ENCODE measurements at places on chromosomes 12 and 14. TPM values are rescaled to one million over a fixed set of nuclear protein-coding genes. Genes with fewer than 3 reads are reported as not detected.

DNA sequence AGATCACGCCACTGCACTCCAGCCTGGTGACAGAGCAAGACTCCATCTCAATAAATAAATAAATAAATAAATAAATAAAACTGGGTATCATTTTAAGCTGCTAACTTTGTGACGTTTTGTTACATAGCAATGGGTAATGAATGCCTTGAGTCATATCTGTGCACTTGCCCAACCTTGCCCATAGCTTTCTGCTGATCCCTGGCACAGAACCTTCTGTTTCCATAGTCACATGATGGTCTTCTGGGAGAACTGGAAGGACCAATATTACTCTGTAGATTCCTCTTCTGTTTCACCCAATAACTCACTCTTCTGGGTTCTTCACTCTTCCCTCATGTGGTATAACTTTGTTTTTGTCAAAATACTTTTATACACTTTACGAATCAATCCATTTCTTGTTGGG is 140.8 kb downstream of the SCARB1 start:
- H3K36me3 ChIP-seq, result no peaks in the 10 kb centered on the region
- no peak for DNase-seq
- no peak overlapping the region for H3K27ac ChIP-seq
- no peaks in the 10 kb centered on the region for H3K27me3 ChIP-seq
- no peaks in the 10 kb centered on the region for H3K4me1 ChIP-seq

DNA sequence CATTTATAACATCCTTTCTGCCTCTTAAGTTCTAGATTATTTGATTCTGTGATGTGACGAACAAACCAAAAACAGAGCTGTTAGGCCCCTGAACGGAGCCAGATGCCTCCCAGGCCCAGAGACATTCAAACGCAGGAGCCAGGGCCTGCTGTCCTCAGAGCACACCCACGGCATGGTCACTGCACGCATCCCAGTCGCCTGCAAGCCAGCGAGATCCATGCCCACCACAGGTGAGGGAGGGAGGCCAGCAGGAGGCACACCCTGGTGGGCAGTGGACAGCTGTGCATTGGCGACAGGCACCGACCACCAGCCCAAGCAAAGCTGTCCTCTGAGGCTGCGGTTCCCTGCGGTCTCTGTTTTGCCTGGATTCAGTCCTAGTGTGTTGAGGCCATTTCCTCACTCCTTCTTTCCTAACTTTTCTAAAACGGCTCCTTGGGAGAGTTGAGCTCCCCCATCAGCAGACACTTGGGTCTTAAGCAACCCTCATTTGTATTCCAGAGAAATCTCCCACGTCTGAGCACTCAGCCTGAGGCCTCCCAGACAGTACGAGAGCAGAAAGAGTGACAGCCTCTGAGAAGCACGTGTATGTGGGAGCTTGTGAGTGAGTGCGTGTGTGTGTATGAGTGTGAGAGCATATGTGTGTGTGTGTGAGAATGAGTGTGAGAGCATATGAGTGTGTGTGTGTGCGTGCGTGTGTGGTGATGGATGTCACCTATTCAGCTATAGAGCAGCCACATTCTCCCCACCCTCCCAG is 81.2 kb downstream of the CHGA start:
- H3K27me3 ChIP-seq, result no peaks in the 10 kb centered on the region
- H3K27ac ChIP-seq, result peak overlapping the region; percentile 69
- H3K4me3 ChIP-seq, result no peak overlapping the region
- no peak for DNase-seq

DNA sequence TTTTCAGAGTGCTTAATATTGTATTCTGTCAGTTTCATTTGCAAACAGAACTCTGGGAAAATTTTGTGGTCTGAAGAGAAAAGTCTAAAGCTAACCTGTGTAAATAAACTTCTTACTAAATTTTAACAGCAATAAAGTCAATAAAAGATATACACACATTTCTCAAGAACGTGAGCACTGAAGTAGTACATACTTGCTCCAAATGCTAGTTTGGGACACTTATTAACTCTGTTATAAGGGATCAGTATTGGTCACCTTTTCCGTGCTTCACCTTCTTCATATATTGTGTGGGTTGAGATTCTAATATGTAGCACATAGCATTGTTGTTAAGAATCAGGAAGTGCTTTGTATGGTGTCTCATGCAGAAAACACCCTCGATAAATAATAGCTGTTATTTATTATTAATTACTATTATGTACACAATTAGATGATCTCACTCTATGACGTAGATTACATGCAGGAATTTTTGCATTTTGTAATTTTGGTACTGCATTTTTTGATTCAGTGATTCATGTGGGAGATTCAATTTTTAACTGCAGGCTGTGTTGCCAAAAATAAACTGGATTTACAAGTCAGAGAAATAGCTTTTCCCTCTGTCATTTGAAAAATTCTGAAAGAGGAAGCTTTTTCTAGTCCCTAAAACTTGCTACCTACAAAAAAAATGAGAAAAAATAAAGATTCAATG is 300.9 kb downstream of the ACSS3 start:
- no peaks in the 10 kb centered on the region for H3K36me3 ChIP-seq
- DNase-seq, result no peak

Gene GAPDH
- 4,694 TPM for total RNA-seq

Gene CAPZA3
- total RNA-seq, result not detected

Gene CSRP2
- total RNA-seq, result 157 TPM

Gene KRT75
- not detected for total RNA-seq

Gene SPX
- total RNA-seq, result 0.76 TPM

Gene TAS2R8
- not detected for total RNA-seq

DNA sequence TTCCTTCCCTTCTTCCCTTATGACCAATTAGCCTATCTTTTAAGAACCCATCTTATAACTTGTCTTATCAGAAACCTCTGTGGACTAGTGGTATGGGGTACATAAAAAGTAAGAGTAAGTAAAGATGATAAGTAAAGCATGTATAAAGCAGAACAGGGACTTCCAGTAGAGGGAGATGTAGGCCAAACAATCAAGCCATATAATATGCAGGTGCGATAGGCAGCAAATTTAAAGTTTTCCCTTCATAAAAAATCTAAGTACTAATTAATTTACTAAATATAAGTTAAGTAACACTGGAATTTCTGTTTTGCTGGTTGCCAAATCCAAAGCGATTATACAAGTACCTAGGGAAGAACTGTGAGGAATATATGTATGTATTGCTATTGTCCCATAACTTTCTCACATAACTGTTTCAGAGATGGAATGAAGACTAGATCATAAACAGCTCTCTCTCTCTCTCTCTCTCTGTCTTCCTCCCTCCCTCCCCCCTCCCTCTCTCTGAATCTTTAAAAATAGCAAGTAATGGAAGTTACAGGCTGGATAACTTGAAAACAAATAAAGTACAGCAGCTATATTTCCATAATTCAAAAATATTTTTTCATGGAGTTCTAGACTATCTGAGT is 25.7 kb downstream of the METTL25 start:
- no peaks in the 10 kb centered on the region for H3K27me3 ChIP-seq
- H3K27ac ChIP-seq, result no peak overlapping the region
- H3K4me3 ChIP-seq, result no peak overlapping the region
- no peaks in the 10 kb centered on the region for H3K36me3 ChIP-seq
- H3K4me1 ChIP-seq, result peaks cover 4% of the 10 kb centered on the region

Gene GLS2
- 14.8 TPM for total RNA-seq

DNA sequence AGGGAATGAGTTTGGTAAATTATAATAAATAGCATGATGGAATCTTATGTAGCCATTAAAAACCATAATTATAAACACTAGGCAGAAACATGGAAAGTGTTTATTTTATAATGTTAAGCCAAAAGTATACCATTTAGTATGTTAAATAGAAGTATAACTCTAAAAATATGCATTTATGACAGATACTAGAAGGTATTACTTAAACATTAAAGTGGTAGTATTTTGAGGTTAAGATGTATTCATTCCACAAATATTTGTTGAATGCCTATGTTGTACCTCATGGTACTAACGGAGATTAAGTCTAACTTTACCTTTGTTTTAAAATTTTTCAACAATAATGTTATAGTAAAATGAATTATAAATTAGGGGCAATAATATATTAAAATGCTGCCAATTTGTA is 24.1 kb downstream of the TTC8 start:
- H3K4me3 ChIP-seq, result no peak overlapping the region
- DNase-seq, result no peak
- no peak overlapping the region for H3K27ac ChIP-seq
- H3K36me3 ChIP-seq, result no peaks in the 10 kb centered on the region
- peaks cover 10% of the 10 kb centered on the region for H3K27me3 ChIP-seq

DNA sequence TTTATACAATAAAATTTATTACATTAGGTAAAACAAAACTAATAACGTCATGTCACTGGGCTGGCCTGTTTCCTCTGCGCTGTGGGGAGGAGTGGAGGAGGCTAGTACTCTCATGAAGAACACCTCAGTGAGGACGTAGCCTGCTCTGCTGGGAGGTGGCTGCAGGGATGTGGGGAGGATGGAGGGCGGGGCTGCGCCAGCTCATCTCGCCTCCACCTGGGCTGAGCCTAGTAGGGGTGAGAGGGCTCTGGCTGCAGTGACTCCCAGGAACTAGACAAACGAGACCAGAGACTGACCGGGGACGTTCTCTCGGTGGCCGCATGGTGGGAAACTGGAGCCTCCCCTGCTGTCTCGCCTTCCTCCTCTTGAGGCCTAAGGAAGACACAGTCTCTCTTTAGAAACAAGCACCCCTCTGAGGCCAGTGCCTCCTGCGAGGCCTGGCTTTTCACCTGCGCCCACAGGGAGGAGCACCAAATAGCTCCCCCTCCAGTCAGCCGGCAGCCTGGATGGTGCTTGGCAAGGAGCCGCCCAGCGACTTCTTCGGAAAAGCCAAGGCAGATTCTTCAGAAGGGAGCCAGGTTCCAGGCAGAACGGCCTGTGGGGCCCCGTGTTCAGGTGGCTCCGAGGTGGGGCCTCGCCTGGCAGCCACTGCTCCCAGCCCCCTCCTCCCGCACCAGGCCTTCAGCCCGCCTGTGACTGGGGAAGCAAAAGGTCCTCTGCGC is 62.4 kb downstream of the PLEKHG3 start:
- H3K27me3 ChIP-seq, result peaks cover 15% of the 10 kb centered on the region
- peak; percentile 64 for DNase-seq
- no peak overlapping the region for H3K27ac ChIP-seq
- no peaks in the 10 kb centered on the region for H3K36me3 ChIP-seq
- H3K4me1 ChIP-seq, result peaks cover 48% of the 10 kb centered on the region

Gene DEPDC4
- total RNA-seq, result 5.5 TPM

All from WTC11 (cell line).